Activated CD4-positive, alpha-beta T cell treated with anti-CD3 and anti-CD28 coated beads, Interleukin-2, amount 10 ng/mL, durations not matched to agents 7 days and 5 days (primary cell): ENCODE measurements at places on chromosomes 2 and 18.
A peak's percentile ranks its signal among the peaks of the same experiment; 100 is the strongest.

DNA sequence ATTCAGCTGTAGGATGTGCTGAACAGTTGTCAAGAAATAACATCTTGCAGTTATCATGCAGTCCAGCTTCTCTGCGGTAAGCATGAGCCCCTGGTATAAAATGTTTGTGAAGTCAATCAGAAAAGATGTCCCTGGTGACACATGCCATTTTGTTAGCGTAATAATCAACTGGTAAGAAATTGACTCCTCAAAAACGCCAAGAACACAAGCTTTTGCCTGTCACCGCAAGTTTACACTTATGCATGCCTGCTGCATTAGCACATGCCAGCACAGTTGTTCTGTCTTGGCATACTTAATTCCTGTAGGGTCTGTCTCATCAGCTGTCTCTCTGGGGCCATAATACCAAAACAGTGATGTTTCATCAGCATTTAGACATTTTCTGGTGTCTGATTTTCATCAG lies 524.8 kb upstream of the DSEL start:
- DNase-seq, result no peak

GRCh38 chr2:15177103-15177502 lies 384.0 kb downstream of the NBAS start:
- DNase-seq, result peak; percentile 79

DNA sequence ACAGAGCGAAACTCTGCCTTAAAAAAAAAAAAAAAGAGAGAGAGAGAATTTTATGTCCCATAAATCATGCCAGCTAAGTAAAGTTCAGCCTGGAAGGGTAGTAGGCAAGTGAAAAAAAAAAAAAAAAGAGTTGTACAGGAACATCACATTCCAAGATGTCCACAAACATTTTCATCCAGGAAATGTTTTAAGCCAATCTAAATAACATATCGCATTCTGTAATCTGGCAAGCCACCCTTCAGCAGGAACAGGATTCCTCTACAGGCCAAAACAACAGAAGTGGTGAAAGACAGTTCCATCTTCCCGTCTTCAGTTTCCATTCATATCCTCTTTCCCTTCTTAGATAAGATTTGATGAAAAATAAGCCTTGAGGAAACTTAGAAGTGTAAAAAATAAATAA lies 1108.1 kb upstream of the DDX18 start:
- DNase-seq, result no peak

DNA sequence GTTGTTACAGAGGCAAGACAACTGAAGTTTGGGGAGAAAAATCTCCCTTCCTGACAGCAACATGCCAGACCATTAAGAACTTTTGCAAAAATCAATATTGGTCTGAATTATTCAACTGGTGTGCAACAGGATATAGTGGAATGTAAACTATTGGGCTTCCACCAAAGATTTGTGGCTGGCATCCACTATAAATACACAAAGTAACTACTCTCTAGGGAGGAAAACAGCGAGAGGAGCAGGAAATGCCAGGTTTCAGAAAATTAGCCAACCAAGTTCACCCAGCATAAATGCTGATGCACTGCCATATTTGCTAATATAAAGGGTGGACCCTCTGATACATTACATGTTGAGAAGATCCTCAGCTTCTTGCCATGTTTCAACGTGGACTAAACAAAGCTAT lies 267.6 kb upstream of the LYPD1 start:
- DNase-seq, result no peak

- DNase-seq, result no peak
Measured at GRCh38 chr2:190701586-190701985, 52.7 kb downstream of the NAB1 start.

DNA sequence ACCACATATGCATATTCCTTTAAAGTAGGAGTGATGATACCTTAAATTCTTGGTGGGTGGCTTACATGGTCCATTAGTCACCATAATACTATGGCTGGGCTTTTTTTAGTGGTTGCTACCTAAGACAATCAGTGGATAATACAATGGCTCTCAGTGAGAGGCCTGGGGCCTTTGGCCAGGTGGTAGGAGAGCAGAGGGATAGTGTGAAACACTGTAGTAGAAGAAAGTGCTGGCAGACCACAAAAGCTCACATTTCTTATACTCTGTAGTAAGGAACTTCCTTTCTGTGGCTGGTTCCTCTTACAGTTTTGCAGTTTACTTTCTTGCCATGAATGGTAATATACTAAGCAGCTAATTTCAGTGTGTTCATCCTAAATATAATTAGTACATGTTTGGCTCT lies 583.5 kb downstream of the XIRP2 start:
- no peak for DNase-seq

DNA sequence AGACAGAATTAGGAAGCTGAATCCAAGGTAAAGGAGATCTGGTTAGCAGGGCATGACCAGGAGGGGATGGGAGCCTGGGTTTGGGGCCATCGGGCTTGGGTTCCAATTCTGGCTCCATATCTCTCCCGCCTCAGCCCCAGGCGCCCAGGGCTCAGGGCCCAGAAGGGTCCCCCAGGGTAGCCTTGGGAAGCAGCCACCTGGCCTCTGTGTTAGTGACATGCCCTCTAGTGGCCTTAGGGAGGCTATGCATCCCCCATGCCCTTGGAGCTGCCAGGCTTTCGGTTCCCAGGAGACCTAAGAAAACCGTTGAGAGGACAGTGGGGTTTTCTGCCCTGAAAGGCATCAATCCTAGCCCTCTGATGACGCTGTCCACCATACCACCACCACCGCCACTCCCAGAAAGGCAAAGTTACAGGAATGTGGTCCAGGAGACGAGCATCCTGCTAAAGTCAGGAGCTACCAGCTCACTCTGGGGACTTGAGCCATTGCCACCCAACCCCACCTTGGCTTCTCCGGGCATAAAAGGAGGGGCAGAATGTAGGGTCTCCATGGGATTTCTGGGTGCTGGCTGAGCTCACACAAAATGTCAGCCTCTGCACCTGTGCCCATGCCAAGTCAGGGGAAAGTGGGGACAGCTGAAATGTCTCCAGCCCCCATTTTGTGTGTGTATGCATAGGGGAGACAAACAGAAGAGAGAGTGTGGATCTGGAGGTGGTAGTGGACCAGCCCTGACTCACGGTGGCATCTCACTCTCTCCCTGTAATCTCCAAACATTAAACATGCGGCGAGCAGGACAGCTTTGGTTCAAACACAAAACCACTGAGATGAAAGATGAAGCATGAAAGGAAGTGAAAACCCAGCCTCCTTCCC lies 56.5 kb downstream of the EMX1 start:
- DNase-seq, result peak; percentile 64
